ENCODE measurements at places on chromosomes 6 and 20.

DNA sequence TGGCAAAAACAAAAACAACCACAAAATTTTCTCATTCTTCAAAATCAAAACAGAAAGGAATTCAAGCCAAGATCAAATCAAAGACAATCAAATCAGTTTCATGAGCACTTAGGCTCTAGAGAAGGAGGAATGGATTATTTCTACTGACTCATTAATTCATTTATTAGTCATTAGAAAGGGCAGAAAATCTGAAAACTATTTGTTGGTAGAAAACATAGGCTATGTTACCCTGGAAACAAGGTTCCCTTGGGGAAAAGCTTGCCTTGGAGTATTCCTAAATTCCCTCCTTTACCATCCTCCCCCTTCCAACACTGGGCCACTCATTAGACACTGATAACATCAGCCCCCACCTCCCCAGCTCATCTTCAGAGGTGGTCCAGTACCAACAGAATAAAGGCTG is 17.5 kb downstream of the KIF16B start:
- DNase-seq = no peak

- no peak for DNase-seq
These were observed 7.7 kb downstream of the STX16 start for GRCh38 chr20:58658760-58659159.

GRCh38 chr6:25027221-25027916 is 91.6 kb upstream of the RIPOR2 start:
- no peak for DNase-seq

GRCh38 chr20:25165128-25165527 is 30.4 kb upstream of the ENTPD6 start:
- no peak for DNase-seq

DNA sequence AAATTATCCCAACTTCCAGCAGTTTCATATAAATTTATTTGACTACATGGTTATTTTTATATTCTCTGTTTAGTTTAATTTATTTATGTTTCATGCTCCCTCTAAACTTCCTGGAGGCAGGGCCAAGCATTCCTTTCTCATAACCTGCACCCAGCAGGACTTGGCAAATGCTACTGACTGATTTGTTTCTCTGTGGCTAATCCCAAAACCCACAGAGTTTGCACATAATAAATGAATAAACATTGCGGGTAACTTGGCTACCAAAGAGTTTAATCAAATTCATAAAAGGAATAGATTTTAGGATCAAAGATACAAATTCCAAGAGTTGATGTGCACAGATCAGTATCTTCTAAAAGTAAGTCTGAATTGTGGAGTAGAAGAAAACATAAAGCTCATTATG is 239.5 kb downstream of the SLC35F1 start:
- no peak for DNase-seq

DNA sequence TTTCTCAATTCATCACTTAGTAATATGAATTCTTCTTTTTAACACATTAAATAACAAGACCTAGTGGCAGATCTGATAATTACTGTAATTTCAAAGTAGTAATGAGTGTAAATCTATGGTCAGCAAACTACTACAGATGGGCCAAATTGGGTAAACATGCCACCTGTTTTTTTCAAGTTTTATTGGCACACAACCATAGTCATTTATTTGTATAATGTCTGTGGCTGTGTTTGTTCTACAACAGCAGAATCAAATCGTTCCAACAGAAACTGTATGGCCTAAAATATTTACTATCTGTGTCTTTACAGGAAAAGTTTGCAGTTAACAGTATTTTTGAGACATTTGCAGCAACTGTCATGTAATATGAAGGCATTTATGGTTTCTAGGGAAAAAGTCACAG is 86.1 kb upstream of the EYA2 start:
- DNase-seq = no peak

GRCh38 chr6:161228921-161229591 is 44.8 kb downstream of the AGPAT4 start:
- DNase-seq = no peak

DNA sequence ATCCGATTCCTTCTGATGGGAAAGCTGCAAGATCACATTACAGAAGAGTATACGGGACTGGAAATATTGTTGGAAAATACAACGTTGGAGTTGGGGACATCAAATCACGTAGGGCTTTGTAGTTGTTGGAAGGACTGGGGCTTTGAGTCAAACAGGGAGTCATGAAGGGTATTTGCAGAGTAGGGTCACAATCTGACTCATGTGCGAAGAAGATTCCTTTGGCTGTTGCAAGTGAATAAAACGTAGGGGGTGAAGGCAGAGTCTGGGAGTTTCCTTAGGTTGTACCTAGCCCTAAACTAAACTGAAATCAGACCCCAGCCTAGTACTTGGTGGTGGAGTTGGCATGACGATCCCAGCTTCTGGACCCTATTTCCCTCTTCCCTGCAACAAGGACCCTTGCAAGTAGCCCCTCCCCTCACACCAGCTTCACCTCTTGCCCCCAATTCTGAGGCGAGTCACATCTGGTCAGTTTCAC is 32.3 kb downstream of the SNX5 start:
- no peak for DNase-seq

DNA sequence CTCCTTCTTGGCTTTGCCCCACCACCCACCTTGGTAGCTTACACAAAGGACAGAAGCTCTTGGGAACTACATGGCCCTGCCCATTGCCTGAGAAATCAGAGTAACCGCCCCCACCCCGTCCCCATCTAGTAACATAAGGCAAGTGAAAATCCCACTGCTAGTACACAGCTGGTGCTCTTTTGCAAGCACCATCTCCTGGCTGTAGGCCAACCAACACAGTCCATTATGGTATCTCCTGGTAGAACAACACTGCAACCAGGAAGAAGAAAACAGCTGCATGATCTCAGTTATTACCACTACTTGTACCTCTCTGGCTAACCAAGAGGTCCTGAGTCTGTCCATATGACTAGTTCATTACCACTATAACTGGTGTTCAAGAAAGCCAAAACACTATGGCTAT is 841.1 kb upstream of the MANEA start:
- DNase-seq = no peak
